ENCODE measurements at places on chromosomes 11 and 22.

DNA sequence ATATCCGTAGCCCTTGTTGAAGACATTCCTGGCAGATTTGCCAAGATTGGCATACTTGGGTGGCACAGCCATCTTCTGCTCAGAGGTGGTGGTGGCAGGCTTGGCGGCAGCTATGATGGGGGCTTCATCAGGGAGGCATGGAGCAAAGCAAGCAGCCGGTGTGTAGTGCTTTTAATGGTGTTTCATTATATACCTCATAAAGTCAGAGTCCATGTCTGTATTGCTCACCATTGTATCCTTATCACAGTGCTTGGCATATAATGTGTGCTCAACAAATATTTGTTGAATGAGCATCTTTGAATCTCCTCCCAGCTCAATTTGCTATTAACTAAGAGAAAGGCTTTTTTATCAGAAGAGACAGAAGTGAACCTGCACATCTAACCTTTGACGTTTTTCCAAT lies 7.8 kb upstream of the DNHD1 start:
- no peak for DNase-seq

GRCh38 chr11:93467054-93467453 lies 76.1 kb downstream of the SMCO4 start:
- no peak for DNase-seq

DNA sequence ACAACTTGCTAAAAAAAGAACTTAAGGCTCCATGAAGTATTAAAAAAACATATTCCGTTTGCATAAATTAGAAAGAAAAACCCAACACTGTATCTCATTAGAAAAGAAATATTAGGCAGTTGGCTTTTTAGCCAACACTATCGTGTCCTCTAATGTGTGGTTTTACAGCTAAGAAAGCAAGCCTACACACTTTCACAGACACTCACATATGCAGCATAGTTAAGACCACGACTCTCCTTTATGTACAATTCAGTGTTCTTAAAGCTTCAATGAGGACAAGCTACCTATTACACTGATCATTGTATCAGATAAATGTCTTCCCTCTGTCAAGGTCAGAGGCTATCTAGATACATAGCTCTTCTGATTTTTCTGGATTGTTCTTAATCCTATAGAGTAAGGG lies 80.1 kb downstream of the PICALM start:
- no peak for DNase-seq

DNA sequence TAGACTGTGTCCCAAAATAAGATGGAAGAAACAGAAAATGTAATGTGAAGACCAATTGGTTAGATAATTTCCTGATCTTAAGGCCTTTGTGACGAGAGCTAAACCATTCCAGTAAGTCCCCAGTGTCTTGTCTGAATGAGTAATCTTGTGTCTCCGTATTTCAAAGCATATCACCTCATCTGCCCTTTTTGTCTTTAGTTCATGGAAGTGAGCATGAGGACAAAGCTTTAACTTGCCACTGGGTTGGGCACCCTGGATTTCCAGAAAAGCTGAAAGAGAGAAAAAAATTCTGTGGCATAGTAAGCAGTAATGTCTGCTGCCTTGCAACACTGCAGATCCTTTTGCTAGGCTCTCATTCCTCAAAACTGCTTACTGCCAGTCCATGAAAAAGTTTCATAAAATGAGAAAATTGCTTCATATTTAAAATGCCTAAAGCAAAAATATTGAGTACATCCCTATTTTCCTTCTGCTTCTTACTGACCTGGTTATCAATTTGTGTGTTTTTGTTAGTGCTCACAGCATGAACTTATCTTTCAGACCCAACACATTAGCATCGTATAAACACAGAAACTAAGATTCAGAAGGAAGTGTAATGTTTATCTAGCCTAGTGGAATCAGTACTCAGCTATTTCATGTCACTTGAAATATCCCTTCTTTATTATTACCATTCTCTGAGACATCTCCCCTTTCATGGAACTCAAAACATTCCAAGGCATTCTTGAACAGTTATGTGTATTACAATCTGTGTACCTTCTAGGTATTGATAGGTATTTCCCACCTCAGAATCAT lies 5.3 kb downstream of the CASP12 start:
- no peak for DNase-seq

DNA sequence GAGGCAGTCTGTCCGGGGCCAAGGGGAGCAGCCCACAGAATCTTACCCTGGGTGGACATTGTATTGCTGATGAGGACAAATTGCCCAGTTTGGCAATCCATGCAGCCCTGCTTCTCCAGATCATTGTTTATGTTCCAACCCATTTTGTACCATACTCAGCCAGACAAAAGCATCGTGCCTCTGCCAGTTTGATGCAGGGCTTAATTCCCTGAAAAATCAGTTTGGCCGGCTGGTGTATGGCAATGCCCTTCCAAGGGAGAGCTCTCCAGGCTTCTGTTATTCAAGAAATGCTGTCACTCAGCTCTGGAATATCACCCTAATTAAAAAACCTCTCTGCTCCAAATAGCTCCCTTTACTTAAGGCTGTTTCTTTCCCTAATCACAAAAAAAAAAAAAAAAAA lies 697.7 kb downstream of the TBC1D22A start:
- DNase-seq, result no peak

- DNase-seq, result no peak
These were observed 22.0 kb downstream of the TRAF6 start for GRCh38 chr11:36488096-36488495.

DNA sequence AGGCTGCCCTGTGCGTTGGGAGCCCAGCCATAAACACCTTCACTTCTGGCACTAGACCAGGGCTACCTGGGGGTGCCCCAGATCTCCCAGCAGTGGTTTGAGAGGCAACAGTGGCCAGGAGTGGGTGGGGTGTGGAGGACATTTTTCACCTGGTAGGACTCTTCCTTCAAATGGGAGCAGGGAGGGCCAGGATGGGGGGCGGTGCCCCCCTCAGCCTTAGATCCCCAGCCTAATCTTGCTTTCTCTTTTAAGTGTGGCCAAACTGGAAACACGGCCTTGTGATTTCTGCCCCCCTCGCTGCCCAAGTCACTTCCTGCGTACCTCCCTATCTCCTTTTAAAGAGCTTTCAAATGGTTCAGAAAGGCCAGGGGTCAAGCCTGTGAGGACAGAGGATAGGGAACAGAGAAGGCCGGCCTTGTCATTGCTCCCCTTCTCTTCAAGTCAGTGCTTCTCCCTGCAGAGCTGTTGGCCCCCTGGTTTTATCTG lies 800 bp downstream of the KCNJ5 start:
- DNase-seq, result no peak

DNA sequence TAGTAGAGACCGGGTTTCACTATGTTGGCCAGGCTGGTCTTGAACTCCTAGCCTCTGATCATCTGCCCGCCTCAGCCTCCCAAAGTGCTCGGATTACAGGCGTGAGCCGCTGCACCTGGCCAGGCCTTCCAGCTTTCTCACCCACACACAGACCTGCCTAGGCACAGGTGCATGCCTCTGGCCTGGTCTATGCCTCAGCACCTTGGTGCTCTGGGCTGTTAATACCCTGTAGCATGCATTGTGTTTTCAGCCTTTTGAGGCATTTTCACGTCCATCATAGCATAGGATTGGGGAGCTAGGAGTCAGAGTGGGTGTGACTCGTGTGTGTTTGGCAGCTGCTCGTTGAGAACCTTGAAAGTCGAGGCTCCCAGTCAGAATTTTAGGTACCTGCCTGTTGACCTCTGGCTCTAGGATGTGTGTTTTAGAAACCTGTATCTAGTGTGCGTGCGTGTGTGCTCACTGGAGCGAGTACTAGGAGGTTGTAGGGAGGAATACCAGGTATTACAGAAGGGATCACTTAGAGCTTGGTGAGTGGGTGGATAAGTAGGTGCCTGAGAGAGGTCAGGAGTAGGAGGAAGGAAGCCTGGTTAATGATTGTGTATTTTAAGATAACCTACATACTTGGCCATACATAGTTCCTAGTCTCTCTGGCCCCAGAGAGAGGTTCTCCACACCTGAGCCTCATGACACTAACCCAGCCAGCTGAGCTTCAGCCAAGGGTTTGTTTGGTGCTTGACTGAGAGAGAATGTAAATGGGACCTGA lies 20.0 kb downstream of the CRKL start:
- no peak for DNase-seq

GRCh38 chr11:34639545-34639944 lies 18.7 kb downstream of the EHF start:
- DNase-seq, result no peak

DNA sequence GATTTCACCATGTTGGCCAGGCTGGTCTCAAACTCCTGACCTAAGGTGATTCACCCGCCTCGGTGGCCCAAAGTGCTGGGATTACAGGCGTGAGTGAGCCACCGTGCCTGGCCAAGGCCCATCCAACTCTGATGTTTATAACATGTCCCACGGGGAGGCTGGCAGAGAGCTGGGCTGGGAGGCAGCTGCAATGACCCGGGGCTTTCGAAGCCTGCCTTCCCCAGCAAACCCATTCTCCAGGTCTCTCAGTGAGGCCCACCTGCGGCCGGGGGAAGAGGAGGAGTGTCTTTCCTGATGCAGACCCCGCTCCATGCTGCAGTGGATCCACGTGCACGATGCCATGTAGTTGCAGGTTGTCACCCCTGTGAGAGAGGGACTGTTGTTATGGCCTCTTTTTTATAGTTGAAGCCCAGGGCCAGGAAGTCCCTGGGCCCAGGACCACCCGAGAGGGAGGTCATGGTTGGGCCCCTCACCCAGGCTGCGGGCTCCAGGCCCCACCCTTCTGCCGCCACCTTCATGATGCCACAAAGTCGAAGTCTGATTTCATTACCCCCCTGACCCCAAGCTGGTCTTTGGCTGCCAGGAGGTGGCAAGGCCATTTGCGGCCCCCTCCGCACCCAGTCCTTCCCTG lies 38.3 kb downstream of the KCNJ4 start:
- DNase-seq, result no peak

DNA sequence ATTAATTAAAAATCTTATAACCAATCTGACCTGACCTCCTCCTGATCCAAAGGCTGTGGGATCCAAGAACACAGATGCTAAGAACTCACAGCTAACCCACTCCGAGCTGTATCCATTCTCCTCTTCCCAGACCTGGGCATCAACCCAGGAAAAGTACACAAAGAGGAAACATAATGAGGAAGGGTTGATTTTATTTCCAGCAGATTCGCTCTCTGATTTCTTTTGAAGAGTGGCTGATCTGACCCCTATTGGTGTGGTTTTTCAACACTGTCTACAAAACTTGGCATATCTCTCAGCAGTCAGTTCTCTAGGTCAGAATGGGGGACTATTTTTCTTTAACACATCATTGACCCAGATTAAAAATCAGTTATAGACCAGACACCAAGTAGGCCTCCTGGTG lies 201.9 kb upstream of the UBASH3B start:
- no peak for DNase-seq

DNA sequence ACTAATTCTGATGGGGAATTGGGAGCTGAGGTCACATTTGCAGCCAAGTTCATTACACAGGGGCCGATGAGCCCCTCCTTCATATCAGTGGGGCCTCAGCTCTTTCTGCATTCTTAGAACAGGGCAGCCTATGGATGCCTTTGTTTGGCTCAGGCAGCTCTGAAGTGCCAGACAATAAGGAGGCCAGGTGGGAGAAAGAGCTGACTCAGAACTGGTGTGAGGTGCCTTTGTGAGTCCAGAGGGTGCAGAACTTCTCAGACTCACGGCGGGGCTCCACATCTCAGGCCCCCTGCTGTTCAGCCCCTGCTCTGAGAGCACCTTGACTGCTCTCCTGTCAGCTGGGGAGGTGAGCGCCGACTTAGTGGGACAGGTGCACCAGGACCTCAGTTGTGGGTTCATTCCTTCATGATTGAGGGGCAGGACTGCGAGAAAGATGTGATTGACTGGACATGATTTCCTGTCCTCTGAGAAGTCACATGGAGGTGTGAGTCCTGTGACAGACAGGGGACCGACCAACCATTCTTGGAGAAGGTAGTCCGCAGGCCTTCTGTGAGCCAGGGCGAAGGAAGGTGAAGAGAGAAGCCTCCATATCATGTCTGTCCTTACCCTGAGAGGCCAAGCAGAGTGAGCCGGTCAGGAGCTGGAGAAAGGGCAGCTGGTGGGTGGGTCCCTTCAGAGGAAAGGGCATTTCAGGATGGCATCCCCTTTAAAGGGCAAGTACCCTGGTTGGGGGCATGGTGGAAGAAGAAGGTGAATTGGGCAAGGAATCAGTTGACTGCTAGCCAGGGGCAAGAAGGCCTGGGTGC lies 245.0 kb upstream of the TBCEL start:
- DNase-seq, result no peak

DNA sequence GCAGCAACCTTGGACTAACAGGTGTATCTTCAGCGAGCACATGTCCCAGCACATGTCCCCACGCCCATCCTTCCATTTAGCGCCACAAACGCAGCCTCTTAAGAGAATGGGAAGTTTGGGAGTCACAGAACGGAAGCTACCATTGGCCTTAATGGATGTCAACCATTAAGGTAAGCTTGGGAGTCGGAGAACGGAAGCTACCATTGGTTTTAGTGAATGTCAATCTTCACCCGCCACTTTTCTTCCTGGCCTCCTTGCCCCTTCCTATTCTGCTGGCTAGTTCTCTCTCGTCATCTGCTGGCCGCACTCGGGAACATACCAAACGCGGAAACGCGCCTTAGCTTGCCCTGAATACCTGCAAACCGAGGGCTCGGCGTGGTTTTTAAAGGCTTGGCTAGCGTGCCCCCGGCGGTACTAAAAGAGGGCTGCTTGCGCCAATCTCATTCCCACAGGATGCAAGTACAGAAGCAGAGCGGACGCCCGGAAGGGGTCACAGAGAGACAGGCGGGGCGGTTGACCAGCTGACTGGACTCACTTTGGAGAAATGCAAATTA lies 24.3 kb downstream of the GLYATL1 start:
- no peak for DNase-seq

DNA sequence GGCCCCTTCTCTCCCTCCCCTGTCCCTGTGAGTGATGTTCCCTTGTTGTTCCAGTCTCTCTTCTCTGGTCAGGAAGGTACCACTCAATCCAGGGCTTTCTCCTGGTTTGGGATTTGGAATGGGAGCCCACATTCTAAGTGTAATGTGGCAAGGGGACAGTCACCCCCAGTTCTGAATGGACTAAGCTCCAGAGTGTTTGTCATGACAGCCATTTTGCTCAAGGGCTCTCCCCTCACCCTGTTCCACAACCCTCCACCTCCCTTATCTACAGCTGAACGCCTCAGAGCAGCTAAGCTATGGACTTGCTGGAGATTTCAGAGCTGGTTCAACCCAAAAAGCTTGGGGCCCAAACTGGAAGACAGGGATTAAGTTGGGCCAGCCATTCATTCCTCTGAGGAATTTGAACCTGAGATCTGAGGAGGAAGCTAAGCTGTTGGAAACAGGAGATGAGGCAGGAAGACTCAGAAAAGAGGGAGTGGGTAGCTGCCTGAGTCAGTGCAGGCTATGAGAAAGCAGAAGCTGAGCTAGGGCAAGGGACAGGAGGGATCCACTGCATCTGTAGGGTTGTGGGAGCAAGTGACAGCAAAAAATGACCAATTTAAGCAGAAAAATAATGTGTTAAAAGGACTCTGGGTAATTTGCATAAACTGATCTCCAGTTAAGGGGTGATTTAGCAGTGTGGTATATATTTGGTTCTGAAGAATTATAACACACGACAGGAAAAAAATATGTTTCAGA lies 22.9 kb upstream of the FCHSD2 start:
- no peak for DNase-seq

DNA sequence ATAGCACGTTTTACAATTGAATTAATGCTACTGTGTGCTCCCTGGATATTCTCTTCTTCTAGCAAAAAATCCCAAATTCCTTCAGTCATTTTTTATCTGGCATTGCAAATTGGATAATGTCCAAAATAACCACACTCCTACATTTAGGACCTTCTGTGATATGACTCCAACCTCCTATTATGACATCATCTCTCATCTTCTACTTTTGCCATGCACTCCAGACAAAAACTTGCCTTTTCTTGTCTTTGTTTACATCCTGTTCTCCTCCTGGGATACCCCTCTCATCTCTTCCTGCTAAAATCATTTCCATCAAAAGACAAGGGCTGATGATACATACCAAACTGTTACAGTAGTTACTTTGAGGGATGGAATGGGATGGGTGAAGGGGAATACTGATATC lies 20.6 kb upstream of the TMEM218 start:
- DNase-seq, result no peak
